ENCODE measurements at places on chromosomes 6 and 20. TPM values are rescaled to one million over a fixed set of nuclear protein-coding genes. Genes with fewer than 3 reads are reported as not detected.

Gene LY6G5C
- total RNA-seq = 0.64 TPM

Gene GTF3C6
- 96.8 TPM for total RNA-seq

Gene REM1
- total RNA-seq = not detected

Gene IRAK1BP1
- 4.6 TPM for total RNA-seq

Gene MACROD2
- total RNA-seq = 2.3 TPM

Gene SERPINB1
- 28.0 TPM for total RNA-seq

Gene RAB32
- total RNA-seq = 39.7 TPM

DNA sequence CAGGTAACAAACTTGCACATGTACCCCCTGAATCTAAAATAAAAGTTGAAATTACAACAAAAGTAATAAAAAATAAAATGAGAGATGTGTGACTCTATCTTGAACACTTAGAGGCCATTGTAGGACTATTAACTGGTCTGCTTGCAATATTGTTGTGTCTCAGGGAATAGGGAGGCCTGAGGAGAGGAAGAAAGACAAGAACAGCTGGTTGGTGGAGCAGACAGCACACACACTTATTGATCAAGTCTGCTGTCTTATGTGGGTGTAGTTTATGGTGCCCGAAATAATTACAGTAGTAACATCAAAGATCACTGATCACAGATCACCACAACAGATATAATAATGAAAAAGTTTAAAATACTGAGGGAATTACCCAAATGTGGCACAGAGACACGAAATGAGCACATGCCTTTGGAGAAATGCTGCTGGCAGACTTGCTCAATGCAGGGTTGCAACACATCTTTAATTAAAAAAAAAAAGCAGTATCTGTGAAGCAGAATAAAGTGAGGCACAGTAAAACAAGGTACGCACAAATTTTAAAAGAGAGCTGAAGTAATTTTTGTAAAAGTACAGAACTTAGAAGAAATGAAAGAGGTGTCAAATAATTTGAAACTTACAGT lies 110.1 kb upstream of the HDAC2 start:
- H3K4me3 ChIP-seq = no peak overlapping the region
- no peaks in the 10 kb centered on the region for H3K4me1 ChIP-seq
- DNase-seq = peak; percentile 26
- H3K36me3 ChIP-seq = no peaks in the 10 kb centered on the region
- H3K27ac ChIP-seq = no peak overlapping the region
- peaks cover 36% of the 10 kb centered on the region for H3K27me3 ChIP-seq

GRCh38 chr6:40778196-40778595 lies 191.0 kb upstream of the LRFN2 start:
- H3K4me1 ChIP-seq = no peaks in the 10 kb centered on the region
- no peaks in the 10 kb centered on the region for H3K36me3 ChIP-seq
- no peaks in the 10 kb centered on the region for H3K27me3 ChIP-seq
- no peak overlapping the region for H3K27ac ChIP-seq
- DNase-seq = peak; percentile 42
- no peak overlapping the region for H3K4me3 ChIP-seq

DNA sequence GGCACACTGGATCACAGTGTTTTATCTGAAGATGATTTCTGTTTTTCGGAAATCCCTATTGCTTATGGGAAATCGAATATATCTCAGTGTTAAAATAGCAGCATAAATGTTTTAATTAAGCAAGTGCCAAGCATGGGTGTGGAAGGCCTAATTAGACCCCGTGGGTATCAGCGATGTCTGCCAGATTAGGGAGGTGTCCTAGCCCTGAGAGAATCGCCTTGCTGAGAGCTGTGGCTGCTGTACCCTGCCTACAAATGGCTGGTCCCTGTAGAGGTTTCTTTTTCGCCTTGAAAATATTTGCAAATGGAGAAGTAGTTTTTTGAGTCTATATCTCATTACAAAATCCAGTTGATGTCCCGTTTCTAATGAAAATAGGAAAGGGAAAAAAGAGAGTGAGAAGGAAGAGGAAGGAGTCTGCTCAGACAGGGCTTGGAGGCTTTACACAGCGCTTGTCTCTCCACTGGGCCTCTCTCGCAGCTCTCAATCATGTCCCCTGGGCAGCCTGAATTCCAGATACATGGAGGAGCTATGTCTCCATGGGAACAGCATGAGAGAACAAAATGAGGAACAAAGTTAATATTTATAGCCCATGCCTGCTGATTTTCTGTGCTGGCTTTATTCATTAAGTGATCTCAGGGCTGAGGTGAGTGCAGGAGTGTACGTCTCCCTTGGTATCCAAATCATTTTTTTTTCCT lies 35.2 kb upstream of the BCLAF1 start:
- H3K4me3 ChIP-seq = no peak overlapping the region
- H3K27me3 ChIP-seq = no peaks in the 10 kb centered on the region
- no peaks in the 10 kb centered on the region for H3K36me3 ChIP-seq
- H3K4me1 ChIP-seq = no peaks in the 10 kb centered on the region
- no peak overlapping the region for H3K27ac ChIP-seq

DNA sequence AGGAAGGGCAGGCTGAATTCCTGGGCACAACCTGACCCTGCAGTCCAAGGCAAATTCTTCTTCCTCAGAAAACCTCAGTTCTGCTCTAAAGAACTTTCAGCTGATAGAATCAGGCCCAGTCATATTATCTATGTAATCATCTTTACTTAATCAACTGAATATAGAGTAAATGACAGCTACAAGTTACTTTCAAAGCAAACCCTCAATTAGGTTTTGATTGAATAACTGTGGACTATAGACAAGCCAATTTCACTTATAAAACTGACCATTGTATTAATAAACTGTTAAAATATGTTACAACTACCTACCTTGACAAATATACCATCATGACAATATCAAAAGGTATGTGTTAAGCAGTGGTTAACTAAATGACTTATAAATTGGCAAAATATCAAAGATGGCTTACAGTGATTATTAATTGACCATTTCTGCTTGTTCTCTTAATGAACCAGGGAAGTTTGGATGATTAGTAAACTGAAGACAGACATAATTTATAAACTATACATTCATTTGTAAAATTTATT lies 46.1 kb upstream of the ADGRF5 start:
- no peaks in the 10 kb centered on the region for H3K36me3 ChIP-seq
- H3K4me3 ChIP-seq = no peak overlapping the region
- no peaks in the 10 kb centered on the region for H3K27me3 ChIP-seq
- peaks cover 15% of the 10 kb centered on the region for H3K4me1 ChIP-seq

- no peaks in the 10 kb centered on the region for H3K27me3 ChIP-seq
- DNase-seq = no peak
- H3K36me3 ChIP-seq = no peaks in the 10 kb centered on the region
- H3K4me3 ChIP-seq = no peak overlapping the region
- no peaks in the 10 kb centered on the region for H3K4me1 ChIP-seq
- no peak overlapping the region for H3K27ac ChIP-seq
These were observed 110.1 kb downstream of the IYD start for GRCh38 chr6:150478656-150479545.

DNA sequence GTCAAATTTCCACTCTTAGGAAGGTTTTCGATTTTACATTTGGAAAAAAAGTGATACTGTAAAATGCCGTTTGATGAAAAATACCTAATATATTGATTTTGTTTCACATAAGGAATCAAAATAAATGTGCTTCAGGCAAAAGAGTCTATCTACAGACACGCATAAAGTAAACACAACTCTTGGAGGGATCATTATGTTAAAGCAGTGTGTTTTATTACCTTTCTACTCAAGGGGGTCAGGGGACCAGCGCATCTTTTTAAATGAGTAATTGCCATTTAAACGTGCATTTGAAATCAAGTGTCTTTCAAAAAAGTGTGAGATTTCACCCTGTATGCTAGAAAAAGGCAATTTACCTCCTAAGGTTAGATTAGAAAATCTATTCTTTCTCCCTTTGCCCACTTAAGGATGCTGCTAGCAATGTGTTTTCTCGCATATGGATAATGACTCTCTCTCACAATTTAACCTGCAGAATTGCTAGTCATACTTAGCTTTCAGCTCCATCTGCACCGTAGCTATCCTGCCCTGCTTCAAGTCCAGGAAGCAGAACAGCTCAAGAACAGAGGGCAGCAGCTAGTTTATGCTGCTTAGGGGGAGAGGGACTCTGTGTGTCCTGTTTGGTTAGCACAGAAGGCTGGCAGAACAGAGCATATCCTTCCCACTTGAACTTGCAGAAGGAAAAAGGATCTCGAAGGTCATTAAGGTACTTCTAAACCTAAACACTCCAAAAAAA lies 35.0 kb downstream of the NKAIN2 start:
- no peaks in the 10 kb centered on the region for H3K27me3 ChIP-seq
- no peaks in the 10 kb centered on the region for H3K4me1 ChIP-seq
- no peaks in the 10 kb centered on the region for H3K36me3 ChIP-seq
- DNase-seq = no peak
- no peak overlapping the region for H3K27ac ChIP-seq

DNA sequence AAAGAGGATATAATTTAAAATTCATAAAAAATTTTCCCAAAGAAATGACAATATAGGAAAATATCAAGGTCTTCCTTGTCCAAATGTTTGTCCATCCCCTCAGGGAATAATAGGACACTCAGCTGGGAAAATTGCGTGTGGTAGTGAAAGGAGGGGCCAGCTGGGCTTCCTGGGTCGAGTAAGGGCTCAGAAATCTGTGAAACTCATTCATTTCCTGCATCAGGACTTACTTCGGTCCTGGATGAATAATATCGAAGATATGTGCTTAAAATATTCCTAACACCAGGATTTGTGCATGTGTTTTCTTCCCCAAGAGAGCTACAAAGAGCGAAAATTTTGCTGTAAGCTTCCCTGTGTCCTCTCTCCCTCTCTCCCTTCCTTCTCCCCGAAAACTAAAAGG lies 118.2 kb upstream of the GJE1 start:
- H3K27ac ChIP-seq = peak overlapping the region; percentile 52
- peaks cover 33% of the 10 kb centered on the region for H3K4me1 ChIP-seq
- peak overlapping the region; percentile 15 for H3K4me3 ChIP-seq
- H3K27me3 ChIP-seq = no peaks in the 10 kb centered on the region

DNA sequence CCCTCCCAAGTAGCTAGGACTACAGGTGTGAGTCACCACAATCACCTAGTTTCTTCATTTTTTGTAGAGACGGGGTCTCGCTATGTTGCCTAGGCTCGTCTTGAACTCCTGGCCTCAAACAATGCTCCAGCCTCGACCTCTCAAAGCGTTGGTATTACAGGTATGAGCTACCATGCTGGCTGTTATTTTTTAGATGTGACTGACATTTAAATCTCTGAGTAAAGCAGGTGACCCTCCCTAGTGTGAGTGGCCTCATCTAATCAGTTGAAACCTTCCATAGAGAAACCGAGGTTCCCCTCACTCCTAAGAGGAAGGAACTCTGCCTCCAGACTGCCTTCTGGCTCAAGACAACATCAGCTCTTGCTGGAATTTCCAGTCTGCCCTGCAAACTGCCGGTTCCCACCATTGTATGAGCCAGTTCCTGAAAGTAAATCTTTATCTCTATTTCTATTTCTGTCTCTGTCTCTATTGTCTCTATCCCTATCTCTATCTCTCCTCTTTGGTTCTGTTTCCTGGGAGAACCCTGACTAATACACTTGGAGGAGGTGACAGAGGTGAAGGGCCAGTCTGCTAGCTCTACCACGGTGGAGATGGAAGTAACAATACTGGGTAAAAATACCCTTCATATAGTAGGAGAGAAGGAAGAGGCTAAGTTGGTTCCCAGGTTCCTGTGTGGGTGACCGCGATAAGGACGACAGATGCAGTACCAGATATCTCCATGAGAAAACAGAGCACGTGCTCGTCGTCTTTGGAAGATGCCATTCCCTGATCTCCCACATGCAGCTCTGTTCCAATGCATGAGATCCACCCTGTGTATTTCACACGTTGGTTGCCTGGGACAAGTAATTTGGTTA lies 81.0 kb downstream of the MYB start:
- H3K27ac ChIP-seq = no peak overlapping the region
- H3K4me3 ChIP-seq = no peak overlapping the region
- no peak for DNase-seq
- no peaks in the 10 kb centered on the region for H3K4me1 ChIP-seq
- H3K36me3 ChIP-seq = no peaks in the 10 kb centered on the region

DNA sequence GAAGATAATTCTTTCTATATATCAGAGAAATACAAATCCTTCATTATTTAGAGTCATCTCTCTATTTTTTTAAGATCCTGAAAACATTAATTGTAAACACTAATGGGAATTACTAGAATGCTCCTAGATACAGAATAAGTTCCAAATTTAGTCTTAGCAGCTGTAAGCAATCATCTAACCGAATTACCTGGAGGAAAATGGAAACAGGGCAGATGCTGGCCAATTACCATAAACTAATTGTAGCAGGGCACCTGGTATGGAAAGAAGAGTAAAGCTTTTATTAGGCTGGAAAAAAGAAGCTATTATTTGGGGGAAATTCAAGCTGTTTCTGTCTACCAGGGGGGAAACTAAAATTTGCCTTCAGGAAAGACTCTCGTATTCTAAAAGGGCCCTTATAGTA lies 257.5 kb downstream of the MMUT start:
- H3K36me3 ChIP-seq = no peaks in the 10 kb centered on the region
- no peak for DNase-seq
- H3K4me1 ChIP-seq = no peaks in the 10 kb centered on the region
- H3K27ac ChIP-seq = no peak overlapping the region

DNA sequence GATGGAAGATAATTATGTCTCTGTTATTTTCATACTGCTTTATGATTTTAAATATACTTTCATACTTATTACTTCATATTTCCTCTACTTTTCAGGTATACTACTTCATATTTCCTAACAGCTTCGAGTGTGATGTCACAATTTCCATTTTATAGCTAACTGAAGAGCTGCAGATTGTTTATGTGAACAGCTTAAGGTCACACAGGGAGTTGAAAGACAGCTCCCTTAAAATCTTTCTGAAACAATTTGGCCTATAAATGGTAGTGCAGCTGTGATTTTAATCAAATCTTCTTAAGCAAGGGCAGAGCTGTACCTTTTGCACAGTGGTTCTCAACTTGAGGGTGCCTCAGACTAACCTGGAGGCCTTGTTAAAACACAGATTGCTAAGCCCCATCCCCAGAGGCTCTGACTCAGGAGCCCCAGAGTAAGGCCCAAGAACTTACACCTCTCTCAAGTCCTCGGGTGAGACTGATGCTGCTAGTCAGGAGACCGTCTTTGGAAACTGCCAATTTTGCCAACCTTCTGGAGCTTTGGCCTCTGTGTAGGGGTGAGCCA lies 347.0 kb upstream of the HSF2 start:
- no peaks in the 10 kb centered on the region for H3K36me3 ChIP-seq
- H3K4me1 ChIP-seq = peaks cover 7% of the 10 kb centered on the region
- no peak overlapping the region for H3K4me3 ChIP-seq
- H3K27me3 ChIP-seq = no peaks in the 10 kb centered on the region

DNA sequence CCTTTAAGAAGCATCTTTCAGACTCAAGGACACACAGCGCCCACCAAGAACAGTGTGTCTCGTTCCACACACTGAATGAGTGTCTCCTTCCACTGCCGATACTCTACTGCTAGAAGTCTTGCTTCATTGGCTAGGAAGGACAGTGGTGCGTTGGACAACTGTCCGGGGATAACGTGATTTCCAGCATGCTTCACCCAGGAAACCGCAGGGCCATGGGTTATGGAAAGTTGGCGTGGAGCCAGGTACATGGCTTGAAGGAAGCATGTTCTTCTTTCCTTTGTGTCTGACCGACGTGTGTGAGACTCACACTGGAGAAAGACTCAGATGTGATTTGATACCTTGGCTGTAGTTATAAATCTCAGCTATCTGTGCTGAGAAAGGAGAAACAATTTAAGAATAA lies 73.2 kb downstream of the SMOC2 start:
- H3K4me1 ChIP-seq = no peaks in the 10 kb centered on the region
- DNase-seq = peak; percentile 62
- H3K27me3 ChIP-seq = peaks cover 61% of the 10 kb centered on the region
- no peaks in the 10 kb centered on the region for H3K36me3 ChIP-seq
- no peak overlapping the region for H3K27ac ChIP-seq
- H3K4me3 ChIP-seq = no peak overlapping the region
